ENCODE measurements at places on chromosomes 11 and 22.

DNA sequence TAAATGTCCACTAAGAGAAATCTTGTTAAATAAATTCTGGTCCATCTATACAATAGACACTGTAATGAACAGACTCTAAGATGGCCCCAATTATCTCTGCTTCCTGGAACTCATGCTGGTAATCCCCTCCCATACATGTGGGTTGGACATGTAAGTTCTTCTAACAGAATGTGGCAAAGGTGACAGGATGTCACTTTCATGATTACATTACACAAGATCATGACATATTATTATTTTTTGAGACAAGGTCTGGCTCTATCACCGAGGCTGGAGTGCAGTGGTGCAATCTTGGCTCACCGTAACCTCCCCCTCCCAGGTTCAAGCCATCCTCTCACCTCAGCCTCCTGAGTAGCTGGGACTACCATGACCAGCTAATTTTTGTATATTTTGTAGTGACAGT lies 14.6 kb upstream of the NDUFC2 start:
- peaks cover 21% of the 10 kb centered on the region for H3K36me3 ChIP-seq
- no peak for DNase-seq
- H3K4me3 ChIP-seq = no peak overlapping the region
- H3K27me3 ChIP-seq = no peaks in the 10 kb centered on the region

DNA sequence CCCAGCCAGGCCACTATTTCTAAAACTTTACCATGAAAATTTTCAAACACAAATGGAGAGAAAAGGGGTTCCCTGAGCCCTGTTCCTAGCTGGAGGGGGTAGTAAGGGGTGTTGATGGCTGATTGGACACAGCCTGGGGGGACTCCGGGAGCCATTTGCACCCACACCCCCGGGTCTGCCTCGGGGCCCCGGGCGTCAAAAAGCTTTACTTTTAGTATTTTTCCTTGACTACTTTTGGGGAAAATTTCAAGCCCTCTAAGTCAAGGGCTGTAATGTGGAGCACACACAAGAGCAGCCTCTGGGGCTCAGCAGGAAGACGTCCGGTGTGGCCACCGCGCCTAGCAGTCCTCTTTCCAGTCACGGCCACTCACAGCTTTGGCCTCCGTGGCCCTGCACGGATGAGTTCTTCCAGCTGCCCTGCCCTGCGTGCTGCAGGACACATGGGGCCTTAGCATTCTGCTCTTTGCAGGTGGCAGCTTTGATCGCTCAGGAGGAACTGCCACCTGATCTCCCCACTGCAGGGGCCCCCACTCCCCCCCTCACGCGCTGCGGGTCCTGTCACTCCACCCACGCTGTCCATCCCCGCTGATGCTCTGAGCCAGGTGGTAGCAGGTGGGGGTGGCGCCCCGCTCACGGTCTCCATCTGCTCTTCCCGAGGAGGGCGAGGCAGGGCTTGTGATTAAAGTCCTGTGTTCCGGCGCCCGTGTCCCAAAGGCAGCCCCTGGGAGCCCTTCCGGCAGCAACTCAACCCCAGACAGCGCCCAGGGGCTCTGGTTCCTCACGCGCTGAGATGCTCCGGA lies 14.4 kb downstream of the RNH1 start:
- DNase-seq = no peak
- peaks cover 22% of the 10 kb centered on the region for H3K36me3 ChIP-seq
- H3K4me3 ChIP-seq = no peak overlapping the region
- no peaks in the 10 kb centered on the region for H3K4me1 ChIP-seq
- no peaks in the 10 kb centered on the region for H3K27me3 ChIP-seq
- no peak overlapping the region for H3K27ac ChIP-seq

GRCh38 chr11:27100534-27100933 lies 59.9 kb downstream of the BBOX1 start:
- H3K36me3 ChIP-seq = no peaks in the 10 kb centered on the region
- no peak for DNase-seq
- H3K27me3 ChIP-seq = no peaks in the 10 kb centered on the region

GRCh38 chr22:45413368-45414211 lies at the start of the genes RIBC2 and SMC1B:
Gene RIBC2 (plus strand): TSS chr22:45413693. CDS start chr22:45413887, 194 bp downstream.
Gene SMC1B (minus strand): TSS chr22:45413599. CDS start chr22:45413567, 32 bp downstream.
- H3K27ac ChIP-seq = peak within 1 kb of the TSS; percentile 85
- H3K36me3 ChIP-seq = peaks cover 10% of the 10 kb centered on the region
- no peaks in the 10 kb centered on the region for H3K27me3 ChIP-seq
- DNase-seq = no peak
- peak within 1 kb of the TSS; percentile 64 for H3K4me3 ChIP-seq
- peaks cover 4% of the 10 kb centered on the region for H3K4me1 ChIP-seq

DNA sequence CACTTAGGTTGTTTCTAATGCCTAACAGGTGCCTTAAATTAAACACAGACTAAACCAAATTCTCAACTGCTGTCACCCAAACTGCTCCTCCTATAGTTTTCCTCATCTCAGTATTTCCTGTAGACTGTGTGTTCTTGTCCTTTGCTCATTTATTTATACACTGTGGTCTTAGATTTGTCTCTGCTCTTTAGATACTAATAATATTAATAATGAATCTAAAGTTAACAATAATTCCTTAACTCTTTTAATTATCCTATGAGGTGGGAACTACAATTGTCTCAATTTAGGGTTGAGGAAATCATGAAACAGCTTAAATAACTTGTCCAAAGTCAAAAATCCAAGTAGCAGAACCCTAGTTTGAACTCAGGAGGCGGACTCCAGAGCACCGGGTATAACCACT lies 43.9 kb upstream of the YPEL1 start:
- DNase-seq = no peak
- H3K27ac ChIP-seq = peak overlapping the region; percentile 3
- H3K27me3 ChIP-seq = no peaks in the 10 kb centered on the region
- H3K36me3 ChIP-seq = peaks cover 26% of the 10 kb centered on the region

- H3K4me3 ChIP-seq = no peak overlapping the region
- peaks cover 3% of the 10 kb centered on the region for H3K27me3 ChIP-seq
- no peak overlapping the region for H3K27ac ChIP-seq
- no peak for DNase-seq
Measured at GRCh38 chr11:74322667-74323066, 11.2 kb upstream of the P4HA3 start.

GRCh38 chr22:24601217-24602104 lies 1.5 kb upstream of the GGT1 start:
- peaks cover 30% of the 10 kb centered on the region for H3K4me1 ChIP-seq
- DNase-seq = no peak
- no peaks in the 10 kb centered on the region for H3K27me3 ChIP-seq

DNA sequence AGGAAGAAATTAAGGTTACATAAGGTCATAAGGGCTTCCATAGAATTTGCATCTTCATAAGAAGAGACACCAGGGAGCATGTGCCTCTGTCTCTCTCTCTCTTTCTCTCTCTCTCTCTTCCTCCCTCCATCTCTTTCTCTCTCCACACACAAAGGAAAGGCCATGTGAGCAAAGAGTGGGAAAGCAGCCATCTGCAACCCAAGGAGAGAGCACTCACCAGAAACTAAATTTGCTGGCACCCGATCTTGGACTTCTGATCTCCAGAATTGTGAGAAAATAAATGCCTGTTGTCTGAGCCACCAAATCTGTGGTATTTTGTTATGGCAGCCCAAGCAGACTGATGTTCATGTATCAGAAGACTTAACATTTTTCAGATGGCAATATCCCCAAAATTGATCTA lies 6.4 kb upstream of the KRTAP5-10 start:
- no peak for DNase-seq
- H3K4me3 ChIP-seq = no peak overlapping the region
- peaks cover 22% of the 10 kb centered on the region for H3K27me3 ChIP-seq
- no peak overlapping the region for H3K27ac ChIP-seq
- no peaks in the 10 kb centered on the region for H3K36me3 ChIP-seq
- H3K4me1 ChIP-seq = no peaks in the 10 kb centered on the region

DNA sequence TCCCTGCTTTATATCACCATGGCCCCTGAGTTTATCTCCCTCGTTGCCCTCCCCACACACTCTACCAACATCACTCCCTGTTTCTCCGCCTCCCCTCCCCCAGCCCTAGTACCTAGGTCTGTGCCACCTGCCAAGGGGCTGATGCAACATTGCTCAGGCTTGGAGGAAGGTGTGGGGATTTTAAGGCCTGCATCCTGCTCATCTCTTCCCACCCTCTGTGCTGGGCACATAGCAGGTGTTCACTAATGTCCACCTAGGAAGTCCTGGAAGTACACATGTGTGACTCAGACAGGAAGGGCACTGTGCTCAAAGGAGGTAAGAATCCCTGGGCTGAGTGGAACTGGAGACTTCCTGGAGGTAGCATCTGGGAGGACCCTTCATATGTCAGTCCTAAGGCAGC lies 37.0 kb downstream of the PDE2A start:
- no peaks in the 10 kb centered on the region for H3K4me1 ChIP-seq
- H3K27me3 ChIP-seq = peaks cover 29% of the 10 kb centered on the region
- H3K27ac ChIP-seq = no peak overlapping the region
- H3K36me3 ChIP-seq = no peaks in the 10 kb centered on the region

GRCh38 chr11:58513747-58514367 lies 6.0 kb upstream of the OR5B21 start:
- no peak overlapping the region for H3K27ac ChIP-seq
- H3K4me1 ChIP-seq = no peaks in the 10 kb centered on the region
- H3K27me3 ChIP-seq = peaks cover 30% of the 10 kb centered on the region
- DNase-seq = no peak

DNA sequence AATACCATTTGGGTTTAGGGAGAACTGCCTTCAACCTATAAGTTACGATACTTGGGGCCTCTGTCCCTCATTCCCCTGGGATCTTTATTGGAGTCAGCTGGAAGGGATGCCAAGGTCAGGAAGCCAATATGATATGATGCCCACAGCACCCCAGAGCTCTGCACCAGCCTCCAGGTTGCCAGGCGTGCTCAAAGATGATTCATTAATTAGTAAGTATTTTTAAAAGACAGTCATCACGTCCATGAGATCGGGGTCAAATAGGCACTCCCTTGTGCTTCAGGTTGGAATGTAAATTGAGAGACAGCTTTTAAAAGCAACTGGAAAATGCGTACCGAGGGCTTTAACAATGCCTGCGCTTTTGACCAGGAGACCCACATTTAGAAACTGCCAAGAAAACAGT lies 57.0 kb upstream of the CD5 start:
- no peak overlapping the region for H3K4me3 ChIP-seq
- H3K4me1 ChIP-seq = peaks cover 8% of the 10 kb centered on the region
- no peak overlapping the region for H3K27ac ChIP-seq
- no peaks in the 10 kb centered on the region for H3K36me3 ChIP-seq

- no peak for DNase-seq
- no peak overlapping the region for H3K27ac ChIP-seq
- no peaks in the 10 kb centered on the region for H3K27me3 ChIP-seq
- no peak overlapping the region for H3K4me3 ChIP-seq
- no peaks in the 10 kb centered on the region for H3K4me1 ChIP-seq
Measured at GRCh38 chr11:65624931-65625627, 9.5 kb downstream of the PCNX3 start.

DNA sequence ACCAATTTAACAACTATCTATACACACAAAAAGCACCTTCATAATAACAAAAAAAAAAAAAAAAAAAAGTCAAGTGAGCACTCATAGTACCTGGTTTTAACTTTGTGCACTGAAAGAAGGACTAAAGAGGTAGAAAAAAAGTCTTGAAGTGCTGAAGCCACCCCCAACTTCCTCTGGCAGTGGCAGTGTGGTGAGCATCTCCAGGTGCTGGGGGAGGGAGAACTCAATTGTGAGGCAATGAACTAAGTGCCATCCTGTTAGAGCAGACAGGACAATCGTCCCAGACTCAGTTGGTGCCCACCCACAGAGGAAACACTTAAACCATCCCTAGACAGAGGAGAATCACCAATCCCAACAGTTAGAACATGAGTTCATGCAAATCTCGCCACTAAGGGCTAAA lies 22.7 kb upstream of the OR52M1 start:
- DNase-seq = no peak
- no peak overlapping the region for H3K27ac ChIP-seq
- H3K4me3 ChIP-seq = no peak overlapping the region

- H3K27me3 ChIP-seq = no peaks in the 10 kb centered on the region
- H3K4me1 ChIP-seq = no peaks in the 10 kb centered on the region
- no peak overlapping the region for H3K27ac ChIP-seq
- no peak for DNase-seq
- H3K4me3 ChIP-seq = no peak overlapping the region
- no peaks in the 10 kb centered on the region for H3K36me3 ChIP-seq
Measured at GRCh38 chr11:39021539-39021938, 2423.5 kb upstream of the RAG2 start.

- no peaks in the 10 kb centered on the region for H3K36me3 ChIP-seq
- H3K27me3 ChIP-seq = no peaks in the 10 kb centered on the region
- peaks cover 36% of the 10 kb centered on the region for H3K4me1 ChIP-seq
- no peak overlapping the region for H3K4me3 ChIP-seq
- no peak for DNase-seq
Measured at GRCh38 chr22:36032611-36033010, 4.0 kb upstream of the RBFOX2 start.

DNA sequence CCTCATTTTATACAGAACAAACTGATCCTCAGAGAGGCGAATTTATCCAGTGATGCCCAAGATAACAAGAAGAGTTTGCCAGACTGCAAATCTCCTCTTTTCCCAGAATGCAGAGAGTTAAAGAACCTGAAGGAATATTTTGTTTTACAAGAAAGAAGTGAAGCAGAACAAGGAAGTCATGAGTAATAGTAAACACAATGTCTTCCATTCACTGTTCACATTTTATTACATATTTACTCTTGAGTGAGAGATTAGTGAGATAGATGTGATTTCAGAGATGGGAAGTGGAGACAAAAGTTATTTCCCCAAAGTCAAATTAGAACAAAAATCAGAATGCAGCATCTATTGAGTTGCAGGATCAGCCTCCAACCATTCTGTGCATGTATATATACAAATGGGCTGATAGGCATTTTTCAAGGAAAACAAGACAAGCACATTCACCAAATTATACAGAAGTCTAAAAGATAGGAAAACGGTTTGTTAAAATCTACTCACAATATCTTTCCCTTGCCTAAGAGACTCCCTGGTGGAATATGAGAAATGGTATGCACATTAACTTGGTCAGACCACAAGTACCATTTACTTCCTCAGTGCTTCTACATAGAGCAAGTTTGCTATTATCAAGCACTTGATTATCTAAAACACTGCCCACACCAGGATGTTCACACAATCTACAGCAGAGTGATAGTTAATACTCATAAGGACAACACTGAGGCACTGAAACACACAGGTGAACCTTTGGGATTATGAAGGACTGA lies 12.0 kb downstream of the GUCY1A2 start:
- no peaks in the 10 kb centered on the region for H3K4me1 ChIP-seq
- no peaks in the 10 kb centered on the region for H3K36me3 ChIP-seq
- no peak for DNase-seq
- no peaks in the 10 kb centered on the region for H3K27me3 ChIP-seq
- H3K4me3 ChIP-seq = no peak overlapping the region

GRCh38 chr11:106785913-106786650 lies 232.2 kb downstream of the GUCY1A2 start:
- H3K27ac ChIP-seq = no peak overlapping the region
- no peak overlapping the region for H3K4me3 ChIP-seq
- H3K36me3 ChIP-seq = peaks cover 4% of the 10 kb centered on the region
- no peaks in the 10 kb centered on the region for H3K27me3 ChIP-seq

Data from mesothelial cell of epicardium (in vitro differentiated cells).